ENCODE measurements at places on chromosomes 6 and 20.

GRCh38 chr6:71033171-71033570 lies 76.3 kb upstream of the B3GAT2 start:
- DNase-seq = no peak

- DNase-seq = no peak
These were observed 54.4 kb downstream of the KDM1B start for GRCh38 chr6:18209539-18210197.

- no peak for DNase-seq
These were observed 11.1 kb downstream of the UBE2V1 start for GRCh38 chr20:50101887-50102286.

- DNase-seq = no peak
These were observed 110.2 kb downstream of the AGPAT4 start for GRCh38 chr6:161163466-161164181.

Data from dermis blood vessel endothelial cell (primary cell).